Fibroblast of skin of back (primary cell): ENCODE measurements at places on chromosomes 7 and 10.
A peak's percentile ranks its signal among the peaks of the same experiment; 100 is the strongest.

DNA sequence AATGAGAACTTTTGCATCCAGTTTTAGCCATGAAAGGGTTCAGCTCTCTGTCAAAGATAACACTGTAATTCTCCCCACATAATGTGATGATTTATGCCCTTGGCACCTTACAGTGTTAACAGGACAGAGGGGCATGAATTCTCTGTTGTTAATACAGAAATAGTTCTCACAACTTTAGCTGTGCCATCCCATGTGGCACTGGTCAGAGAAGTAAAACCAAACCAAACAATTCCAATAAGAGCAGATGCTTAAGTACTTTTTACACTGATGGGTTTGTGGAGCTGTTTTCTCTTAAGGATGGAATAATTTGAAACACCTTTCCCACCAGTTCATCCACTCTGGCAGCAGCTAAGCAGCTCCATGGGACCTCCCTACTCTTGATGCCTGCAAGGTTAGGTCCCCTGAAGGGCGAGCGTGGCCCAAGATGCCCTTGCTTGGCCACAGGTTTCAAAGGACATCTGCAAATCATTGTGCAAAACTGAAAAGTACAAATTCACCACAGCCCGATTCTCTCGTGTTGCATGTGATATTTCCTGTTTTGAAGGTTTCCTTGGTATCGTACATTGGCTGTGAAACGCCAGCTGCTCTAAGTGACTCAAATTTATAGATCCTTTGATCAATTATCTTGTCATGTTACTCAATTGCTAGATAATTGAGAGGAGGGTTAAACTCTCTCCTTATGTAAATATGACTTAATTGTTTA is 82.5 kb upstream of the CREB5 start:
- DNase-seq: peak; percentile 8

GRCh38 chr7:18494821-18495408 is 634 bp upstream of the HDAC9 start:
- DNase-seq: peak; percentile 46

GRCh38 chr10:10745291-10745690 is 272.4 kb upstream of the CELF2 start:
- DNase-seq: no peak

DNA sequence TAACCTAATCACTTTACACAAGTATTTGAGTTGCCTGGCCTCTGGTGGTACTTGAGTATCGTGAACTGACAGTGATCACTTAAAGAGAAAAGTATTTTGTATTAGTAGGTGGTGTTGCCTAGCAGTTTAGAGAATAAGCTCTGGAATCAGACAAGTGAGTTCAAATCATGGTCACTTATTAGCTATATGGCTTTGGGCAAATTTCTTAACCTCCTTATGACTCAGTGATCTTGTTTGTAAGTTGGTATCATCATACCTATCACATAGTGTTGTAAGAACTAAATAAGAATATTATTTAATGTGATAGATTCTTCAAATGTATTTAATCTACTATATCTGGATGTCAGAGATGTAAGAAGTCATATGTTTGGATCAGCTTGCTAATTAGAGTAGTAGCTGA is 163.8 kb downstream of the RNF133 start:
- no peak for DNase-seq

GRCh38 chr7:155930061-155930460 is 117.8 kb upstream of the SHH start:
- no peak for DNase-seq

DNA sequence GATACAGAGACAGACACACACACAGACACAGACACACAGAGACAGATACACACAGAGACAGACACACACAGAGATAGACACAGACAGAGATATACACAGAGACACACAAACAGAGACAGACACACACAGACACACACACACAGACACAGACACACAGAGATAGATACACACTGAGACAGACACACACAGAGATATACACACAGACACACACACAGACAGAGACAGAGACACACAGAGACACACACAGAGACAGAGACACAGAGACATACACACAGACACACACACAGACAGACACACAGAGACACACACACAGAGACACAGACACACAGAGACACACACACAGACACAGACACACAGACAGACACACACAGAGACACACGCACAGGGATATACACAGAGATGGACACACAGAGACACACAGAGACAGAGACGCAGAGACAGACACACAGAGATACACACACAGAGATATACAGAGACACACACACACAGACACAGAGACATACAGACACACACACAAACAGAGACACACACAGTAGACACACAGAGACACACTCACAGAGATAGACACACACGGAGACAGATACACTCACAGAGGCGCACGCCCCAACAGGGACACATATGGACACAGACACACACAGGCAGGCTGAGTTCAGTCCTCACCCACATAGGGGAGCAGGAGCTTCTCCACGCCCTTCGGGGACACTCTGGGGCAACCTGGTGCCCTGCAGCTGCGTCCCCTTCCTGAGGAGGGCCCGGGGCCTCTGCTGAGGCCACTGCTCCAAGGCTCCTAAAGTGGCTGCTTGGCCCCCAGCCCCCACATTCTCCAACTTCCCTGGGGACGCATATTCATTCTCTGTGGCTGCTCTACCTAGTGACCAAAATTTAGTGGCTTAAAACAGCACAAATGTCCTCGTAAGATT is 10.3 kb upstream of the PPP2R2D start:
- DNase-seq: no peak

DNA sequence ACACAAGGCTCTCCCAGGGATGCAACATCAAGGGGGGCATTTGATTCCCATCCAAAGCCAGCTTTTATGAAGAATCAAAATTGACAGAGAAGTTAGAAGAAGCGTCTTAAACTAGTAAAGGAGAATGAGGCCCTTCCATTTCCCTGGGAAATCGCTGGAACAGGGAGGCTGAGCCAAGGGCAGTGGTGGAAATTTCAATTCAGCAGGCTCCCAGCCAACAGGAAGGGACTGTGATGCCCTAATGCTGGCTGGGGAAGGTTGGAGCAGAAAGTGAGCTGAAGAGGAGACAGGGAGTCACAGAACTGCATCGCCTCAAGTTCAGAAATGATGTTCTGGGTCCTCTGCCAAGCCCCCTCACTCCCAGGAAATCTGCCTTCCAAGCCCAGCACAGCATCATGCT is 517.3 kb downstream of the GRID1 start:
- no peak for DNase-seq

DNA sequence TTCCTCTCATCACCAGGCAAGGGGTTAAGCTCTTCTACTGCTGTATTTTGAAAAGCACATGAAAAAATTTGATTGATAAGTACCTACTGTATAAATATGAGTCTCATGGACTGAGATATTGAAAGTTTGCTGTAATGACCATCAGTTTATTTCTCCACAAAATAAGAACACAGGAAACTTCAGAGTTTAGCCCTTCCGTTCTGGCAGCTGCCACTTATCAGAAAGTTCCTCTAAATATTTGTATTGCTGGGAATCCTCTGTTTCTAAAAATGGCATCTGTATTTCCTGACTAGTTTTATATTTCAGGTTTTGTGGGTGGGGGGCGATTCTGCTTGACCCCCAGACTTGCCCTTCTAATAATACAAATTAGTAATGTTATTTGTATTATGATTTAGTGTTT is 92.0 kb downstream of the LYZL2 start:
- no peak for DNase-seq

DNA sequence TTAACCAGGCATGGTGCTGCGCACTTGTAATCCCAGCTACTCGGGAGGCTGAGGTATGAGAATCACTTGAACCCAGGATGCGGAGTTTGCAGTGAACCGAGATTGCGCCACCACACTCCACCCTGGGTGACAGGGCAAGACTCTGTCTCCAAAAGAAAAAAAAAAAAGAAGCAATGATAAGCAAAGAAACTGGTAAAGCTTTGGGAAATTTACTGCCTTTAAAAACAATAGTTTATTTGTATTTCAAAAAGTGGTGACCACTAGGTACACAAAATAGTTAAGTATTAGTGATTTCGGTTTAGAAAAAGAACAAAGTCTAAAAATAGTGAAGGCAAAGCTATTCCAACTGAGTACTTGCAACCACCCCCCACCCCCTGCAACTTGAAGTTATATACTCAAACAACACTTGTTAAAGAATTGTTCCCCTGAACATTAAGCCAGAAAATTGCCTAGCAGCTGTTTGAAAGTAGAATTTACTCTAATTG is 37.7 kb downstream of the MALSU1 start:
- DNase-seq: no peak

GRCh38 chr7:30352169-30352568 is 67.8 kb downstream of the ZNRF2 start:
- DNase-seq: no peak
